ENCODE measurements at places on chromosomes 13 and 19.

GRCh38 chr13:46403851-46404732, 17.0 kb upstream of the RUBCNL start:
- no peak for DNase-seq

- DNase-seq = no peak
Observed at GRCh38 chr19:10021446-10021845, 8.2 kb downstream of the RDH8 start.

- DNase-seq = no peak
Observed at GRCh38 chr13:99310382-99311031, 3.3 kb upstream of the GPR183 start.

DNA sequence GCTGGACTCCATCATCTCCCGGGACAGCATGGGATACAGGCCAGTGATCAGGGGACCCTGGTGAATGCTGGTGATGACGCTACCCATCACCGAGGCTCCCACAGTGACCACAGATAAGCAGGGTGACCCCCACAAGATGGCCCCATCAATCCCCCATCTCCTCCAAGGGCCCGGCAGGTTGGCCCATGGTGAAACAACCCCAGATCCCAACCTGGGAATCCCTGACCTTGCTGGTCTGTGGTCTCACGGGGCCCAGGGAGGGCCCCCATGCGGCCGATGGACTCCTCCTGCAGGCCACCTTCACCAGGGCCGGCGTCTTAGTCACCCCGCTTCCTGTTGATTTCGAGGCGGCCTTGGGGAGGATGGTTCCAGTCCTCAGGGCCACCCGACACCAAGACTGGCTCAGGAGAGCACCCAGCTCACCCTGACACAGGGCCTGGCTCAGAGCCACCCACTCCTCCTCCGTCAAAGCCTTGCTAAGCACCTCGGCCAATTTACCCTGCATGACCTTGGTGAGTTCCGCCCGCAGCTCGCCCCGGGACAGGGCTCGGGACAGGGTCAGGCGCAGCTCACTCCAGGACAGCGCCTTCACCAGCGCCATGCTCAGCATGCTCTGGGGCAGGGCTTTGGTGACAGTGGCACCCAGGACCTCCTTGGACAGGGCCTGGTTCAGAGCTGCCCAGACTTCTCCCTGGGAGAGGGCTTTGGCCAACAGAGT, 10.0 kb downstream of the IQCN start:
- DNase-seq = no peak

GRCh38 chr19:1497578-1498235, 6.7 kb downstream of the REEP6 start:
- no peak for DNase-seq

DNA sequence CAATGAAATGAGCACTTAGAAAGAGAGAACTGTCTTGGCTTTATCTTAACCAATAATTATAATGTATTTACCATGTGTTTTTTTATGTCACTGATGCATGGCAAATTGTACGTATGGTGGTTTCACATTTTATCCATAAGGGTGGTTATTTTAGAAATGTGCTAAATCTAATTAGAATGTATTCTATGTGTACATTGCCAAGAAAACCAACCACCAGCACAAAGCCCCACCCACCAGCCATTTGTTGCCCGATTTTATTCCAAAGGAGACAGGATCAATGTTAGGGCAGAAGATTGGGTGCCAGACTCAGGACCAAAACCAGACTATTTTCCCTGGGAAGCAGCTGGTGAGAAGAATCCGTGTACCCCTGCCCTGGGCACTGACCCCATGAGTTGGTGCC, 63.0 kb upstream of the SOX1 start:
- DNase-seq = no peak

GRCh38 chr19:39873385-39873784, 27.2 kb upstream of the FBL start:
- DNase-seq = no peak

DNA sequence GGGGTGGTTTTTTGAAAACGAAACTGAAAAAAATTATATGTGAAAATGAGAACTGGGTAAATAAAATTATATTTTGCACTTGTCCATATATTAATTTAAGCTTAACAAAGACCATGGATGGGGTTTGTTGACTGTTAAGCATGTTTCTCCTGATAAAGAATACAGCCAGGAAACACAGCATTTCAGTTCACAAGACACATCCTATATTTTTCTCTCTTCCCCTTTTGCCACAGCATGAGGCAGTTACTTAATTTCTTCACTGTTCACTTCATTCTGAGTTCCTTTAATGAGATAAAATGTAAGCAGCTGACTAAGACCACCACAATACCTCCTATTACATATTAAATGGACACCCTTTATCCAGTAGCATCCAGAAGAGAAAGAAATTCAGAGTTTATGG, 64.0 kb downstream of the RXFP2 start:
- DNase-seq = no peak

- DNase-seq = peak; percentile 46
Observed at GRCh38 chr19:17841810-17842662, 5.7 kb downstream of the JAK3 start.

DNA sequence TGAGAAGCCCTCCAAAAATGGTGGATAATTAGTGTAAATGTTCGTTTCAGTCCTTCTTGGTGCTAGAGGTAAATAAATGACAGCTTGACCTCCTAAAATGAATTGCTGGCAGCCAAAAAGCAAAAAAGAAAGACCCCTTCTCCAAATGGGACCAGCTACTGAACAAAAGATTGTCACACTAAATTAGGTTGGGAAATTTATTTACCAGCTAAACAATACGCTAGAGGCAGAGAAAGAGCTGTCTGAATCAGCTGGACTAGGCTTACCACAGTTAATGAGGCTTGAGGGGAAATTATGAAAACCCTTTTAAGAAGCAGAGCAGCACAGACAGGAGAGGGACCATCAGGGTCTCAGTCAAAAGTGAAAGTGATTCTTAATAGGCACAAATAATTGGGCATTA, 498.9 kb downstream of the SUCLA2 start:
- no peak for DNase-seq

All from mammary epithelial cell (primary cell).